CD8-positive, alpha-beta memory T cell (primary cell): ENCODE measurements at places on chromosomes 4 and X. TPM values are rescaled to one million over a fixed set of nuclear protein-coding genes. Genes with fewer than 3 reads are reported as not detected.

GRCh38 chr4:180418819-180419531 lies 1824.2 kb upstream of the TENM3 start:
- DNase-seq: no peak
- no peaks in the 10 kb centered on the region for H3K36me3 ChIP-seq
- H3K4me3 ChIP-seq: no peak overlapping the region
- H3K27me3 ChIP-seq: no peaks in the 10 kb centered on the region

GRCh38 chr4:74830928-74831327 lies 36.6 kb upstream of the BTC start:
- no peaks in the 10 kb centered on the region for H3K36me3 ChIP-seq
- H3K4me1 ChIP-seq: no peaks in the 10 kb centered on the region
- no peak for DNase-seq
- no peak overlapping the region for H3K4me3 ChIP-seq
- no peaks in the 10 kb centered on the region for H3K27me3 ChIP-seq

The SCD5 gene
- total RNA-seq: 6.2 TPM

The PTTG2 gene
- not detected for total RNA-seq

The OTUD4 gene
- total RNA-seq: 68.1 TPM

The STK32B gene
- total RNA-seq: not detected

The AMOT gene
- 1.4 TPM for total RNA-seq
